Activated naive CD4-positive, alpha-beta T cell treated with Interleukin-2 at 50 U/mL for 16 hours (primary cell): ENCODE measurements at places on chromosomes 4 and X.

GRCh38 chrX:107724653-107725052 lies 50.9 kb downstream of the TSC22D3 start:
- no peak for DNase-seq

DNA sequence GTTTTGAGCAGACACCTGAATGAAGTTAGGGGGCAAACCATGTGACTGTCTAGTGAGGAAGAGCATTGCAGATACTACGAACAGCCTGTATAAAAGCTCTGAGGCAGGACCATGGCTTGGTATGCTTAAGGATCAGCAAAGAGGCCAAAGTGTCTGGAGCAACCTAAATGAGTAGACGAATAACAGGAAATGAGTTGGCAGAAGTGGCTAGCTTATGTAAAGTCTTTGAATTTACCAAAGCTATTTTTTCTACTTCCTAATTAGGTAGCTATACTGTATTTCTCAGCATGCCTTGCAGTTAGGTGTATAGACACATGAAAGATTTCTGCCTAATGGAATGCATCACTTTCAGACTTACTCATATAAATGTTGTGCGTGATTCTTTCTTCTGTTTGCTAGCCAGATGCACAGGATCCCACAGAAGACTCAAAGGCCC lies 9.3 kb upstream of the GPRIN3 start:
- DNase-seq, result peak; percentile 24

DNA sequence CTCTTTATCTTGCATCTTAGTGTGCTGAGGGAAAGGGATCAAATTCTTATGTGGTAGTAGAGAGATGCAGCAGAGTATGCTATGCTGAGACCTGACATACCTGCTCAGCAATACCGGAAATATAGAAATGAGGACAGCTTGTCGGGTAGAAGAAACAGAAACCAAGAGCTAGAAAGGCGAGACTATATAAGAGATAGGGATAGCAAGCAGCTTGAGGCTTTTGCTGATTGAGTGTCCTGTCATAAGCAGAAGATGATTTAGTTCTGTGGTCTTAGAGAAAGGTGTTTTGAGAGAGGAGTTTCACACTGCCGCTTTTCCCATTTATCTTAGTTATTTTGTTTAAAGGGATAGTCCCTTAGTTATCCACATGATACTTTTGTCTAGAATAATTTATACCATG lies 31.7 kb downstream of the USP9X start:
- DNase-seq, result no peak

- no peak for DNase-seq
These were observed 472.7 kb downstream of the IDS start for GRCh38 chrX:149032449-149032848.

DNA sequence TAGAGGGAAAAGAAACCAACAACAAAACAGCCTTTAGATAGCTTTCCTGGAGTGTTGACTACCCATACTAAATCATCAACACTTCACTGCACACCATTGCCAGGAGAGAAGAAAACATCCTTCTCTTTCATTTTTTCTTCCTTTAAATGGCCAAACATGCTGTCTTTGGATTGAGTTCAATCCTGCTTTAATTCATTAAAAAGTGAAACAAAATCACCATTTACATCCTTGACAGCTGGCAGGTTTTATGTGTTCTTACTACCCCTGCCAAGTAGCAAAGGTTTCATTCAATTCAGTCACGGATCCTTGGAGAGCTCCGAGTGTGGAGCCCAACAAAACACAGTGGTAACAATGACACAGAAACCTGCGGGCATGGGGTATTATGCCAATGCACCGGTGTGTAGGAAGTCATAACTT lies 568.3 kb downstream of the ANKRD50 start:
- DNase-seq, result no peak

DNA sequence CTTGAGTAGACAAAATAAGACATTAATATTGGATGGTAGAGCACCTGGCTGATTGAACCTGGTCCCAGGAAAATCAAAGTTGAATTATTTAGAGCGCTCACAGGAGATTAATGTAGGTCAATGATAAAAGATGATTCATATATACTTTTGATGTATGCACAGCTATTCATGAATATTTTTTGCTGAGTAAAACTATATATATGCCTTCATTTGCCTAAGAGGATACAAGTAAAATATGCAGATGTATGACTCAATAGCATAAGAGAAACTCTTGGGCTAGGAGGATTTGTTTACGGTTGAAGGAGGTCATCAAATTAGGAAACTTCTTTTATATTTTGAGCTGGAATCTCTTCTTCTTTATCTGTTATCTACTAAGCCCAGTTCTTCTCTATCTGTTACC lies 202.7 kb upstream of the HS3ST1 start:
- no peak for DNase-seq

- DNase-seq, result no peak
These were observed 235.4 kb downstream of the MAML3 start for GRCh38 chr4:139918591-139918990.

GRCh38 chr4:100968046-100968445 lies 379.3 kb downstream of the PPP3CA start:
- no peak for DNase-seq

GRCh38 chrX:9369802-9370291 lies 95.0 kb upstream of the TBL1X start:
- no peak for DNase-seq

GRCh38 chr4:182895791-182896292 lies 21.3 kb downstream of the DCTD start:
- no peak for DNase-seq

DNA sequence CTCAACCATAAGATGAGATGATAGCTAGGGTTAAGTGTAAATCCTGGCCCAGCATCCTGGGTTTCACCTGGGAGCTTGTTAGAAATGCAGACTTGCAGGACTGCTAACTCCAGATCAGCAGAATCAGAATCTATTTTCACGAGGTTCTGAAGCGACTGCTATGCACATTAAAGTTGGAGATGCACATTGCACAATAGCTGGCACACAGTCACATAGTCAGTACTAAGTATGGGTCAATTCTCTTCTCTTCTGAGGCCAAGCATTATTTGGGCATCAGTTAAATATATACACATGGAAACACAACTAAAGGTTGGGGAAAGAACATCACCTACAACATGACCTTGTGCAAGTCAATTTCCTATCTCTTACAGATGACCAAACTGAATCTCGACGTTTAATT lies 155.1 kb upstream of the FGF13 start:
- no peak for DNase-seq

GRCh38 chr4:153113061-153113837 lies 91.0 kb upstream of the TRIM2 start:
- DNase-seq, result no peak

GRCh38 chr4:82519072-82519471 lies 42.7 kb downstream of the TMEM150C start:
- DNase-seq, result no peak

DNA sequence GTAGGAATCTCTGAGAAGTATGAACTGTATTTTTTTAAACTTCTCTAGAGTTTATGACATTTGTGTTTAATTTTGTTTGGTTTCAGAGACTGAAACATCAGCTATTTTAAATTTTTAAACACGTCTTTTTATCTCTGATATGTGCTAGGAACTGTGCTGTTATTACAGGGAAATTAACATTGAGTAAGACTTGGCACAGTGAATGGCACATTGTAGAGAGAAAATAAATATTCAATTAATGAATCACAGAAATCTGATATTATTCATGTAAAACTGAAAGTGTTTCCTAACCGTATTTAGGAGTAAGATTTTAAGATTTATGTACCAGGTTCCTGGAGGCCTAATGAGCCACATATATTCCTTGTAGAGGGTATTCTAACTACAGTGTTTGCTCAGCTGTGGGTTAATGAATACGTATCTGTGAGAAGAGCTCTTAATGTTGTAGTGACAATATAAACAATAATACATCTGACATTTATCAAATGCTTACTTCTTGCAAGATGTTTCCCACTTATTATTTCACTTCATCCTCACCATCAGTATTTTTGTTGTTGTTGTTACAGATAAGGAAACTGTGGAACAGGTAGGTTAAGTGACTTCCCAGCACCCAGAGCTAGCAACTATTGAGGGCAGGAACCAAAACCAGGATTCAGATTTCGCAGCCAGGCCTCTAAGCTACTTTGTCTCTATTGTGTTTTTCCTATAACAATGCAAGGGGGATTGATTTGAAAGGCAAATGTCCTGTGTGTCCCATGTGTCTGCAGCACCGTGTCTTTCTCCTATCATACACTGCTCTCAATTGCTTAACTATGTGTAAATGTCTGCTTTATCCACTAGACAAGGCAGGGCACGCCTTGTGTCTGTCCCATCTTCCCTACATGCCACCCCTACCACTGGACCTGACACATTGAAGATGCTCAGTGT lies 121.1 kb upstream of the FAM9C start:
- no peak for DNase-seq

DNA sequence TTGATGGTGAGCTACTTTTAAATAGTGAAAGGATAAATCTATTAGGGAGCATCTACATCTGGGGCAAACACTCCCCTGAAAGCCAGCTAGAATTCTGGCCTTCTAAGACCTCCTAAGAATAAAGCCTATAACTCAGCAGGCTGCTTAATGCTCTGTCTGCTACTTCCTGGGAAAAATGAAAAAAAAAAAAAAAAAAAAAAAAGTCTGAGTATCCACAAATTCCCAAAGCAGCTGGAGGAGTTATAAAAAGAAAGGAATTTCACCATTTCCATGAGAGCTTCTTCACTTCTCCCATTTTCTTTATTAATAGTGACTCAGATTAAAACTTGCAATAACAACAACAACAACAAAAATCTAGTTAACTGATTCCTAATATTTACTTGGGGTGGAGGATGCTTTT lies 511.2 kb downstream of the INPP4B start:
- DNase-seq, result no peak

- DNase-seq, result no peak
These were observed 275.8 kb upstream of the CPEB2 start for GRCh38 chr4:14726441-14726840.

- DNase-seq, result no peak
These were observed 96.3 kb upstream of the ENPP6 start for GRCh38 chr4:184313702-184314659.

DNA sequence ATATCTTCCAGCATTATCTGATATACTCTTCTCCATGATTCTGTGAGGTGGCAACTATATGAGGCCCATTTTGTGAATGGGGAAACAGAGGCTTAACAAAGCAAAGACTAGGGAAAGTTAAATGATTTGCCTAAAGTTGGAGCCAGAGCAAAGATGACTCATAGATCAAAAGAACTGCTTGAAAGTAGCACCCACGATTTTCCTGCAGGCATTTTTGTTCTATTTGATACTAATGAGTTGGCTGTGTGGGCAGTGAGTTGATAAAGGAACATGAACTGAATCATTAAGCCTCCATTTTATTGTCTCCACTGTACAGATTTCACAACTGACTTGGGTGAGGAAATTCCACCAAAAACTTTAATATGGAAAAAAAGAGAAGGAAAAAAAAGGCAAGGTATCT lies 138.9 kb upstream of the IGFBP7 start:
- no peak for DNase-seq

GRCh38 chr4:119233191-119233590 lies 20.7 kb downstream of the USP53 start:
- DNase-seq, result no peak

DNA sequence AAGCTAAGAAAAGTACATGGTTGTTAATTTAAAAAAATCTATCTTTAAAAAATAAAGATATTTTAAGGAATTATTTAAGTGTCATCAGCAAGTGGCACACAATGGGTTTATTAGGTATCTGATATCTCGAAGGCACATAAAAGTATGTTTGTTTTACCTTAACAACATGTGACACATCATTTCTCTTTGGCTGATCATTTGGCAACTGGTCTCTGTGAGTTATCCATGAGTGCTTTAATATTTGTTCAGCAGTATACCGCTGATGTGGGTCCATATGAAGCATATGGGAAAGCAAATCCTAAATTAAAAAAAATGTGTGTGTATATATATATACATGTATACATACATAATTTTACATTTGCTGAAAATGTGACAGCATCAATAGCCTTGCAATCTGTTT lies 123.2 kb downstream of the RPS6KA6 start:
- DNase-seq, result no peak

DNA sequence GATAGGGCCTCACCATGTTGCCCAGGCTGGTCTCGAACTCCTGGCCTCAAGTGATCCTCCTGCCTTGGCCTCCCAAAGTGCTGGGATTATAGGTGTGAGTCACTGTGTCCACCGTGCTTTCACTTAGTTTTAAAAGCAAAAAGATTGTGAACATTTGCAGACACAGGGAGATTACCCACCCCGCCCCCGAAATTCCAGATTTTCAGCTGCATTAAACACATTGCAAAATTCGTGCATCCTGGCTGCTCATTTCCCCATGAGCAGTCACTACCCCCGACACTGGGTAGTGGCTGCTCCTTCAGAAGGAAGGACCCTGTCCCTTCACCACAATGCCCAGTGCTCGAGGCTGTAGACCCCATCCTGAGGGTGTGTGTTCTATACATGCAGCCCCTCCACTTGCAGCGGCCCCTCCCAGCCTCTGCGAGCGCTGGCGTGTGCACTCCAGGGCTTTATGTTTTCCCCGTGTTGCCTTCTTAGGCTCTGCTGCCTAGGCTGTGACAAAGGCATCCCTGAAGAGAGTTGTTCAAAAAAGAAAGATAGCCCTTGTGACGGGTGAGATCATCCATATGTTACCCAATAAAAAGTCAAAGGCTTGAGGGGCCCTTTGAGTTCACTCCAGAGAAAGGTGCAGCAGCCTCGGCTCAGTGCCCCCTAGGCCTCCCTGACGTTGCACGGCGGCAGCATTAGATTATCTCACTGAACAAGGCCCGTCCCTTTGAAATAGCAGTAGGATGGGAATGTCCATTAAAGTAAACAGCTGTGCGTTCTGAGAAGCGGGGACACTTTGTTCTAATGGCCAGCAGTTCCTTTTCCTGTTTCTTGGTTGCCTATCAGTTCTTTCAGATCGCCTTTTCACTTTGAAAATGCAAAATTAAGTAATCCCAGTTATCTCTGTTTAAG lies 71.6 kb downstream of the SHROOM2 start:
- no peak for DNase-seq

DNA sequence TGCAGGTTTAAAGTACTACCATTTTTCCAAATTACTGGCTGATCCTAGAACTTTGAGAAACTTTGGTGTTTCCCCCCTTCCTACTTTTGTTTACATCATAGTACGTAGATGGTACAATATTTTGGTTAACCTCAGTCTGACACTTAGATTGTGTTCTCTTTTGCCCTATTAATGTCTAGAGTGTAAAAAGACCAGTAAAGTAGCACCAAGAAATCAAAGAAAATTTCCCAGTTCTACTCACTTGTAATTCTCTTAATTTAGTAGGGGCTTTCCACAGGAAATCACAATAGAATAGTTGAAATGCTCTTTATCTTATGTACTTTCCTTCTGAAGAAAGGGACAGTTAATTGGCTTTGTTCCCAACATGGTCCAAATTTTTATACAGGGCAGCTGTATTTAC lies 51.6 kb downstream of the NFKB1 start:
- no peak for DNase-seq

DNA sequence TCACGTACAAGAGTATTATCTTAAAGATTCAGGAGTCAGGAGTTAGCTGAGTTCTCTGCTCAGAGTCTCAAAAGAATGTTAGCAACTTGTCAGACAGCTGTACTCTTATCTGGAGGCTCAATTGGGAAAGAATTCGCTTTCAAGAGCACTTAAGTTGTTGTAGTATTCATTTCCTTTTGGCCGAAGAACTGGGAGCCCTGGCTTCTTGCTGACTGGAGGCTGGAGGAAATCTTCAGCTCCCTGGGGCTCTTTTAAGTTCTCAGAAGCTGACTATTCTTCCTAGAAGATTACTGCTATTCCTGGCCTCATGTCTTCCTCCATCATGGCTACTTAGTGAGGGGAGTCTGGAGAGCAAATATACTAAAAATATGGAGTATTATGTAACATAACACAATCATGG lies 587.2 kb downstream of the EPHA5 start:
- DNase-seq, result no peak
